ENCODE measurements at places on chromosomes 7 and 10. TPM values are rescaled to one million over a fixed set of nuclear protein-coding genes. Genes with fewer than 3 reads are reported as not detected.

GRCh38 chr10:77431209-77431611, 206.4 kb downstream of the KCNMA1 start:
- DNase-seq, result no peak

DNA sequence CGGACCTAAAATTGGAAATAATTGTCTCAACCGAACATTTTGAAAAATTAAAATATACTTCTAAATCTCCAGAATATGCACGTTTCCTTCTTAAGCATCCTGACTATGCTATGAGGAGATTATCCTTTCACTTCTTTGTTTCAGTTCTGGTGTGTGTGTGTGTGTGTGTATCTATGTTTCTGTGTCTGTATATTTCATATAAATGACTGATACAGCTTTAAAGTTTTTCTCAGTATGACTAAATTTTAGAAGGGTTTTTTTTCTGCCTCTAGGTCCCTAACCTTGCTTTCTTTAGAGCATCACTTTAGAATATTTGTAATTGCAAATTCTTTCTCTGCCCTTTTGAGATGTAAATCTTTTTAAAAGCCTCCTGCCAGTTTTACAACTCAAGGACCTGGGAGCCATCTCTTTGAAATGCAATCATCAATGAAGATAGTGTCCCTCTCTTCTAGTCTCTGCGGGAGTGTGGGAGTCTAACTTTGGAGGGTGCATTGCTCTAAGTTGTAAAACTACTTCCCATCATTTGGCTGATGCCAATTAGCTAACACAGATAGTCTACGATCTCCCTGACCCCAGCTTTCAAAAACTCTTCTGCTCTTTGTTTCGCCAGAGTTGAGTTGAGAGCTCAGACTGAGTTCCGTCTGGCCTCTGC, 782.0 kb upstream of the ZWINT start:
- DNase-seq, result no peak

DNA sequence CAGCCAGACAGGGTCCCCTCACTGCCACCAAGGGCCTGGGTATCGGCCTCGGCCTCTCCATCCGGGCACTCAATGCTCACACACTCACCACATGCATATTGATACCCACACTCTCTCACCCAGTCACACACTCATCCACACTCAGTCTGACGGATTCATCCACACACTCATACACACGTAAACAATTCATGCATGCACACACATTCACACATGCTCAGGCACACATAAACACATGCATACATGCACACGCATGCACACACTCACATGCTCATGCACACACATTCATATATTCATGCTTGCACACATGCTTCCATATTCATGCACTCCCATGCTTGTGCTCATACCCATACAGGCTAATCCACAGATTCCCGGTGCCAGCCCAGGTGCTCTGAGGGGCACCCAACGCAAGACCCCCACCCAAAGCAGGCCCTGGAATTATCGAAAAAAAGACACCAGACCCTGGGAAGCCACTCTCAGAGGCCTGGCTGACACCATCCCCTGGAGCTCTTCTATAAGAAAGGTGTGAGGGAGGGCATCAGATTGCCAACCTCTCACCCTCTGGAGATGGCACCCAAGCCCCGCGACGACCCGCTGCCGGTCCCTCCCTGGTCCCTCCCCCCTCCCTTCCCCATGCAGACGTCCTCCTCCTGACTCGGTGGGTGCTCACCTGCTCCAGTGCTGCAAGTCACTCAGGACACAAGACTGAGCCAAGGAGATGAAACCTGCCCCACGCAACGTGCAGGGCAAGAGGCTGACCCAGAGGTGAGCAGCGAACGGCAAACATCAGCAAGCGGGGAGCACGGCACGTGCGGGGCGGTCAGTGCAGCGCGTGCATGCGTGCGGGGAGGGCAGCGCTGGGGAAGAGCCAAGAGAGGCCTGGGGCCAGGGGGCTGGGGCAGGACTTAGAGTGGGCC, 15.2 kb downstream of the STK32C start:
- DNase-seq, result no peak

- DNase-seq, result no peak
Measured at GRCh38 chr10:29245476-29245875, 43.4 kb upstream of the LYZL1 start.

DNA sequence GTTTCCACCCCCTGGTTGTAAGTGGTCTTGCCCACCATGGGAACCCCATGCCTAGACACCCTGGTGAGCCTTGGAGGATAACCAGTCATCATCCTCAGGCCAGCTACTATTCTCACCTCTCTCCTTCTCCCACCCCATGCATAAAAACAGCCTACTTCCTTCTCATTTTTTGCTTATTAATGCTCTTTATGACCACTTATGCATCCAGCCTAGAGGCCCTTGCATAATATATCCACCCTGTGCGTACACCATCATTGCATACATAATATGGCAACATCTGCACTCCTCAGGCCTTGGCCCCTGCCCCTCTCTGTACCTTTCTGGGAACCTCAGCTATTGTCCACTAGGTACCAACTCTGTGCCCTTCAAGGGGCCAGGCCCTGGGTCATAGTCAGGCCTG, 91.0 kb downstream of the CDH23 start:
- DNase-seq, result no peak

- no peak for DNase-seq
Measured at GRCh38 chr7:105189859-105190492, 176.0 kb downstream of the KMT2E start.

DNA sequence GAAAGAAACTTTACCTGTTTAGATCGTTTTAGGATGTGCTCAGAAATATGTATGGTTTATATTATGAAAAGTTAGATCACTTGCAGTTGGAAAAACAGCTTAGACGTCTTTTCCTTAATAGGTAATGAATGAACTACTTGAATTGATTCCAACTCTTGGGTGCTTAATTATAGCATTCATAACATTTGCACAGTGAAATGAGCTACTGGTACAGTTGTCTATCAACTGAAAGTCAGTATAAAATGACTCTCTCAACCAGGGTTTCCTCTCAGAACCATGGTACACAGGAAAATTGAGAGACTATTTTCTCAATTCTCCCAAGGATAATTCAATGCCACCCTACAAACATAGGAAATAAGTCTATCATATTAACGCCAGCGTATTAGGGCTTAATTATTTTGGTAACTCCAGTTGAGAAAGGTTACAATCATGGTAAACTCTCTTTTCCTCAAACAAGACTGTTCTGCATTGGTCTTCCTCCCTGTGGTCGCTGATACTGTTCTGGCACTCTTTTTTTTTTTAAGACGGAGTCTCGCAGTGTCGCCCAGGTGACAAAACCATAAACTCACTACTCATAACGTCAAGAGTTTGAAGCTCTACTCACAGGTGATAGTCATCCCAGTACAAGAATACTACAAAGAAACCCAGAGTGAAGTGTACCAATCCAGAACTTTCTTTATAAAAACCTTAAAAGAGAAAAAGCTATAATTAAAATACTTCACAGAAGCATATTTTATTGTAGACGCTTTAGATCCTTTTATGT, 2.0 kb downstream of the ANLN start:
- DNase-seq, result no peak

DNA sequence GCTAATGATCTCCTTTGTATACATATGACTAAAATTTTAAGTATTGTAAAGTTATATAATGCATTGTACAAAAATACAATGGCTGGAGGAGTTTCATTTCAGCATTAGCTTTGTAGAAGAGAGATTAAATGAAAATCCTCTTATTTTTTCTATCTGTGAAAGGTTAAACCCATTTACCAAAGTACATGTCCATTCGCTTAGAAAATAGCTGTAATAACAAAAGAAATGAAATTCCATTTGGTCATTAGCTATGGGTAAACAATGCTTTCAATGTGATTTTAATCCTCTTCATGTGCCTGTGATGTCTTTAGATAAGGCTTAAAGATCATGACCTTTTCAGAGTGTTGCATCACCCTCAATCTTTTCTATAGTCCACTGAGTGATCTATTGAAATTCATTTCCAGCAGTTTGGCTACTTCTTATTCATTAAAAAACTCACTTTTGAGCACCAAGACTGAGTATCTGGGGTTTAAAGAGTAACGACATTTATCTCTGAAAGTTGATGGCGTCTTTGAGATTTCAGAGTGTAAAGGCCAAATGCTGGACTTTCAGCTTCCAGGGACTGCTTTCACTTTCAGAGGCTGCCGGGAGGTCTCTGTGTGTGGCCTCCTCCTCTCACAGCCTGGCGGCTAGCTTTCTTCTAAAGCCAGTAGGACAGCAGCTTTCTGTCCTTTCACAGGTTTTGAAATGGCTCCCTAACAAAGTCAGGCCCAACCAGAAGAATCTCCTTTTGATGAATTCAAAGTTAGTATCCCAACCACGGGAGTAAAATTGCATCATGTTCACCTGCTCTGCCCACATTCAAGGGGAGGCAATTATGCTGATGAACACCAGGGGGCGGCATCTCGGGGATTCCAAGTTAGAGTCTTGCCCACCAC, 701.4 kb upstream of the COBL start:
- no peak for DNase-seq

- DNase-seq, result no peak
Measured at GRCh38 chr7:3436746-3437145, 135.7 kb downstream of the SDK1 start.

GRCh38 chr10:12372846-12373245, 23.5 kb downstream of the CAMK1D start:
- DNase-seq, result no peak

DNA sequence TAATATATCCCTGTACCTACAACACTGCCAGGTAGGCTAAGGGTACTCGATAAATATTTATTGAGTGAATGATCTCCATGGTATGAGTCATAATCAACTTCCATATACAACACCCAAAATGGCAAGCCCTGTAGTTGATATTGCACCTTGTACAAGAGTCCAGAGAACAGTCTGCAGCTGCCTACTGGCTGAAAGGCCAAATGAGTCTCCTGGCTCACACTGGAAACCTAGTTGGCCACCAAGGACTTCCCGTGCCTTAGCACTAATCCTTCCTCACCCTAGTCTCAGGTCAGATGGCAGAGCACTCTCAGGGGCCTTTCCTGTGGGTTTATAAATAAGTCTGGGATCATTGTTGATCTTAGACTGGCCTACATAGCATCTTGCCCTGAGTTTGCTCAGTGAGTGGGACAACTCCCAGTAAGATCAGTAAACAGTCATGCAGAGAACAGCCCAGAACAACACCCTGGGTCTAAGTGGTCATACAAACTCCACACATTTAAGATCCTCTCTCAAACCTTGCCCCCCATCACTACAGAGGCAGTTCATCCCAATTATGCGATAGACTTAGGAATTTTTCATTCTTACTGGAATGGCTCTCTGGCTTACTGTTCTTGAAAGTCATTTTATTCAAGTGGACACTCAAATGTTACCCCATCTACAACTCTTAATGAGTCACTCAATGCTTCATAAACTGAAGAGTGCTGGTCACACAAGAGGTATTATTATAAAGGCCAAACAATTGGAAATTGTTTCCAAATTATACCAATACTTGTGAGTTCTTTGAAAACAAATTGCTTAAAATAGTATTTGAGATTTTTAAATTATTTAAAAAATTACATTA, 14.7 kb upstream of the SLC16A9 start:
- no peak for DNase-seq

DNA sequence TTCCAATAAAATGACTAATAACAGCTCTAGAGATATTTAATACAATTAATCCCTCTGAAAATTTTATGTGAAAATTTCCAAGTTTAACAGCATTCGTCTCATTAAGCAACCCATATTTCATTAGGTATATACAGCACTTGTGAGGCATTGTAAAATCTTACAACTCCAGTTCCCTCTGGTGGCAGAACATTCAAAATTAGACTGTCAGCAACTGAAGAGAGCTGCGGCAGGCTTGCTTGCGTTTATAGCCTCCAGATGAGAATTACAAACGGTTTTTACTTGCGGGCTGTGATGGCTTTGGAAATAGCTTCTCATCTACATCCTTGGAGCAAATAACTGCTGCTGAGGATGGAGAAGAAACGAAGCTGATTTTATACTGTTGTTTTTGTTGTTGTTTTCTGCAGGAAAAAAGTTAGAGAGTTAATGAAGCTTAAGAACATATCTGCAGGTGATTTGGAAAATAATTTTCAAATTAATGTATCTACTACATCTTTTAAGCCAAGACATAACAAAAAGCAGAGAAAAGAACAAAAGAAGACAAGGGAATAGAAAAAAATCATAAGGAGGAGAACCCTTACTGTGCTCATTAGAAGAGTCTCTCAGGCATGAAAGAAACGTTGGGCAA, 171.3 kb downstream of the MAGI2 start:
- no peak for DNase-seq

DNA sequence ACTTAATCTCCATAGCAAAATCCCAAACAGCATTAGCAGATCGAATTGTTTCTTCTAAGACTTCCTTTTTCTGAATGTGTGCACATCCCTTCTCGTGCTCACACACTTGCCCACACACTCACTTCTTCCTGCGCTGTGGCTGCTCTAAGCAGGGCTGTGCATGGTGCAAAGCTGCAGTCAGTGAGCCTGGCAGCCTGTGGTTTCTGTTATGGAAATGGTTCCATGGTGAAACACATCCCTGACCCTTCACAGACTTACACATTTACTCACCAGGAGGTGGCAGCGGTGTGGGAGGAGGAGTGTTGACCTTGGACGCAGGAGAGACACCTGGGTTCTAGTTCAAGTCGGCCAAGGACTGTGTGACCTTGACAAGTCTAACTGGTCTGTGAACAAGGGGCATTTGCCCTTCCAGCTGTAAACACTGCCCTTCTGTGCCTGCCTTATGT, 24.9 kb downstream of the MTURN start:
- no peak for DNase-seq

DNA sequence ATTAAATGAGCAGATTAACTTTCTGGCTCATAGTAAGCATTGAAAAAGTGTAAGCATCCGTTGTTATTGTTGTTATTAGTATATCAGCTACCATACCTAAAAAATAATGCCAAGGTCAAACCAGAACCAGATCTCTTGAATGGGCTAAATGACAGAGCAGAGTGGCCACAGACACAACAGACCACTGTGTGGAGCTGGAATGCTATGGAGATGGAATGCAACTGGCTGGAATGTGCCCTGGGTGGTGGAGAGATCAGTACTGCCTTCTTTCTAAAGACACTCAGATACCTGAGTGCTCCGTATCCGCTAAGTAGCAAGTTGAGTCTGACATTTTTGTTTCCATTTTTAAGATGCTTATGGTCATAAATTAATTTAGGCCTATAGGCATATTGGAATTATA, 20.5 kb upstream of the DNAJB12 start:
- no peak for DNase-seq

GRCh38 chr10:13139676-13140075, 21.7 kb upstream of the MCM10 start:
- no peak for DNase-seq

Gene NCF1
- polyA plus RNA-seq, result 3.3 TPM

Gene RPEL1
- 0.08 TPM for polyA plus RNA-seq

Gene CHAT
- polyA plus RNA-seq, result 0.14 TPM

Gene BTBD16
- polyA plus RNA-seq, result 10.2 TPM

Gene SUN3
- not detected for polyA plus RNA-seq

Gene PLPP4
- 0.52 TPM for polyA plus RNA-seq

Gene SFRP5
- polyA plus RNA-seq, result 4.8 TPM

Gene TAS2R40
- polyA plus RNA-seq, result not detected

Gene TMEM229A
- 0.73 TPM for polyA plus RNA-seq

Gene BAMBI
- polyA plus RNA-seq, result 27.0 TPM

Gene IL6
- 6.9 TPM for polyA plus RNA-seq
